Inflammatory macrophage treated with lipopolysaccharide for 4 hours (primary cell): ENCODE measurements at places on chromosomes 1 and 21.
A peak's percentile ranks its signal among the peaks of the same experiment; 100 is the strongest.

DNA sequence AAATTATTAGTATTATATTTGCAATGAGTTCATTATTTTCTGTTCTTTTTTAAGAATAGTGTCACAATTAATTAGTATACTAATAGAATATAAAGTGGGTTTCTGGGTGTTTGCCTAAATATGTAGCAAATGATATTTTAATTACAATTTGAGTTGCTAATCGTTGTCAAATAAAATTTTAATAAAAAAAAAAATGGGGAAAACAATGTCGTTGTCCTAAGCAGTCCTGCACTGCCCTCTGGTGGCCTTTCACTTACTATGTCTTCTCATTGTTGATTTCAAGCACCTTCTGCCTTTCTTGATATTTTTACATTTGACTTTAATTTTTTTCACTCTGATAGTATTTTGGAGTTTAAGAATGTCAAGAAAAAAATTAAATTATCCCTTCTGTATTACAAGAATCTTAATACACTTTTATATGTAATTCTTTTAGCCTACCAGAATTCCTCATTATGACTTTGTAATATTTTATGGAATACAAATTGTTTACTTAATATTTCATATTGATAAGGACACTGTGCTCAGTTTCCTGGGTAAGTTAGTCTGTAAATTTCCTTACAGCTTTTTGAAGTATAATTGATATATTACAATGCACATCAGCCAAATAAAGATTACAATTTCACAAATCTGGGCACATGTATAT, 104.5 kb upstream of the FMN2 start:
- peak; percentile 63 for DNase-seq

- no peak for DNase-seq
These were observed 32.1 kb upstream of the CLIC4 start for GRCh38 chr1:24713176-24713575.

DNA sequence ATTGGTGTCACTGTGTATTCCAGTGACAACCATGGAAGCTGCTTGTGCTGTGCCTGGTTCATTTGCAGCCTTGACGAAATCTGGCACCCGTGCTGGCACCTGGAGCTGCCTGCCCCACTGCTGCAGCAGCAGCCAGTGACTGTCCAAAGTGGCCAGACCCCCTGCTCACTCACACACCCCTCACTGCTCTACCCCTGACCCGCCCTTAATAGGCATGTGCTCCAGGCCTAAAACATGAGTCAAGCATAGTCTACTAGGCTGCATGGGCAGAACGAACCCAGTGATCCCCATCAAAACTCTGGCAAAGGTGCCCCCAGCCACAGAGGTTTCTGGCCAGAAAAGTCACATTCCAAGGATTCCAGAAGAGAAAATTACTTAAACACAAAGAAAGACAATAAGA, 7.7 kb downstream of the PRAMEF1 start:
- DNase-seq: no peak

GRCh38 chr1:16348414-16349182, 3.7 kb downstream of the FBXO42 start:
- DNase-seq: peak; percentile 95

GRCh38 chr1:71944006-71944405, 338.3 kb downstream of the NEGR1 start:
- DNase-seq: no peak

- no peak for DNase-seq
These were observed 12.6 kb upstream of the MEF2D start for GRCh38 chr1:156513185-156513584.

GRCh38 chr1:11044849-11045427, 2.1 kb downstream of the MASP2 start:
- no peak for DNase-seq

GRCh38 chr21:21750124-21750825, 752.1 kb downstream of the NCAM2 start:
- no peak for DNase-seq

DNA sequence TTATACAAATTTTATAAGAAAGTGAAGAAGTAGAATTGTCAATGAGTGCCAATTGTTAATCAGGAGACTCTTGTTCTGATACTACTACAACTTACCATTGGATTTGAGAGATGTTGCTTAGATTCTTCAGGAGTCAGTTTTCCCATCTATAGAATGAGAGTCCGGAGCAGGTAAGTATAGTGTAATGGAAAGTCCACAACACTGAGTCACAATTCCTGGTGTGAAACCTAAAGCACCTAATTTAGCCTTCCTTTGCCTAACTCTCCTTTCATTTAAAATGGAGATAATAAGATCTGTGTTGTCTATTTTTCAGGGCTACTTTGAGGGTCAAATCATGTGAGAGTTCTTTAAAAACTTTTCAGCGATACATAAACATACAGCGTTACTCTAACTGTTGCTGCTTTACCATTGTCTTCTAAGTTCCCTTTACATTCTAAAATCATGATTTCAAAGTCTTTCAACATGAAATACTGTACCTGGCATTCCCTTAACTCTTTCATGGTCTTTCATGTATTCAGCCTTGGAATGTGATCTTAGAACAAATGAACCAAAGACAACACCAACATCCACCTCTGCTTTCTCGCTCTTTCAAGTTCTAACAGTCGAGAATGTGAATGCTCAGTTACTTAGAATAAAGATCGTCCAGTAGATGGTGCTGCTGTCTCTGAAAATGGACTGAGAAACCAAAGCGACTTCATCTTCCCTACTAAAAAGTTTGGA, 90.9 kb downstream of the SLC30A10 start:
- DNase-seq: peak; percentile 37

DNA sequence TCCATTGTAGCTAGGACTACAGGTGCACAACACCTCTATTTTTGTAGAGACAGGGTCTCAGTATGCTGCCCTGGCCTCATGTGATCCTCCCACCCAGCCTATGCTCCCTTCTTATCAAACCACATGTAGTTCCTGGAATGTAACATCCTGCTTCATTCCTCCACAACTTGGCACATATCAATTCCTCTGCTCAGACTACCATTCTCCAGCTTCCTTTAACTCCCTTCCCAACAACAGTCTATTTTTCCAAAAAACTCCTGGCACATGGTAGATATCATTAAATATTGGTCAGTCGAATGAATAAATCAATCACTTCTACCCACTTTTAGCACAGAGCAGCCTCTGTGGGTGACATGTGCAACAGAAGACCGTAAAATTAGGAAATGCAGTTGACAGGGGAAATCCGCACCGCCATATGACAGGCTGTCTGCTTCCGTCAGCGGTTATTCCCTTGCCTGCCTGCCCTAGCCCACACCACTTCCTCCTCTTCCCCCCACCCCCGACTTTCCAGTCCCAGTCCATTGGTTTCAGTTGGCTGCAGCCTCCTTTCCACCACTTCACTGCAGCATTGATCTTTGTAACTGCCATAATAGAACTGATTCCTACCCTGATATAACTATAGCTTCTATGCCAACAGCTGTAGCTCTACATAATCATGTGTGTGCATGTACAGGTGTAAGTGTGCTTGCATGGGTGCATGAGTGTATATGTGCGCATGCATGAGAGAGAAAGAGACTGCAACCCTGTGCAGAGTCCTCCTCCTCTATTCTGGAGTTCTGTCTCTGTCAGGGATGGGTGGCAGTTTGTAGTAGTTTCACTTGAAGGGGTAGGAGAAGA, 6.8 kb upstream of the AKR1A1 start:
- peak; percentile 98 for DNase-seq

- DNase-seq: no peak
These were observed 147.1 kb upstream of the ARHGEF16 start for GRCh38 chr1:3307359-3307758.

- DNase-seq: peak; percentile 95
These were observed at the start of gene PPIE for GRCh38 chr1:39738622-39739366. PPIE (plus strand) TSS chr1:39738882; CDS start chr1:39738901, 19 bp downstream.

- DNase-seq: no peak
These were observed 50.4 kb downstream of the GLIS1 start for GRCh38 chr1:53688381-53689102.

DNA sequence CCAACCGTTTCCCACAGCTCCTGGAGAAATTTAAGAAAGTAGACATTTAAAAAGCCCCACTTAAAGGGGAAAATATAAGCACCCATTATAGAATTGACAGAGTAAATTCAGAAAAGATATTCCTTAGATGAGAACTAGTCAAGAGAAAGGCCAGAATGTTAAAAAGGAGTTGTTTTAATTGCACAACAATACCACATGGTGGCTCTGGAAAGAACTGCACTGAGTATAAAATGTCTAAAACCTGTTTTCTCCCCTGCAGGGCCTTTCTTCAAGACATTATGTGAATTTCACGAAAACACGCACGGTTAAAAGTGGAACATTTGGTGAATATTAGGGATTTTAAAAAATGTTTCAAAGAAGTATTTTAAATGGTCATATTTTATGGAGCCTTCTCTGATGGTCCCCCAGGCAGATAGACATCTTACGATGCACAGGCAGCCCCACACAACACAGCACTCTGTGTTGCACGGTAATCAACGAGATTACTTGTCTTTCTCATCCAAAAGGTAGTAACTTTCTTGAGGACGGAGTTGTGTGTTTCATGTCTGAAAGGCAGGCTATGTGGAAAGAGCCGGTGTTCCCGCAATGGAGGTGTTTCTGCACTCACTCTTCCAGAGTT, 101.9 kb downstream of the PRRX1 start:
- DNase-seq: no peak

- no peak for DNase-seq
These were observed 10.8 kb downstream of the FYB2 start for GRCh38 chr1:56808410-56808809.
